ENCODE measurements at places on chromosomes 6 and 20.
A peak's percentile ranks its signal among the peaks of the same experiment; 100 is the strongest.

GRCh38 chr6:144248476-144249301 is 36.4 kb upstream of the UTRN start:
- DNase-seq = no peak

DNA sequence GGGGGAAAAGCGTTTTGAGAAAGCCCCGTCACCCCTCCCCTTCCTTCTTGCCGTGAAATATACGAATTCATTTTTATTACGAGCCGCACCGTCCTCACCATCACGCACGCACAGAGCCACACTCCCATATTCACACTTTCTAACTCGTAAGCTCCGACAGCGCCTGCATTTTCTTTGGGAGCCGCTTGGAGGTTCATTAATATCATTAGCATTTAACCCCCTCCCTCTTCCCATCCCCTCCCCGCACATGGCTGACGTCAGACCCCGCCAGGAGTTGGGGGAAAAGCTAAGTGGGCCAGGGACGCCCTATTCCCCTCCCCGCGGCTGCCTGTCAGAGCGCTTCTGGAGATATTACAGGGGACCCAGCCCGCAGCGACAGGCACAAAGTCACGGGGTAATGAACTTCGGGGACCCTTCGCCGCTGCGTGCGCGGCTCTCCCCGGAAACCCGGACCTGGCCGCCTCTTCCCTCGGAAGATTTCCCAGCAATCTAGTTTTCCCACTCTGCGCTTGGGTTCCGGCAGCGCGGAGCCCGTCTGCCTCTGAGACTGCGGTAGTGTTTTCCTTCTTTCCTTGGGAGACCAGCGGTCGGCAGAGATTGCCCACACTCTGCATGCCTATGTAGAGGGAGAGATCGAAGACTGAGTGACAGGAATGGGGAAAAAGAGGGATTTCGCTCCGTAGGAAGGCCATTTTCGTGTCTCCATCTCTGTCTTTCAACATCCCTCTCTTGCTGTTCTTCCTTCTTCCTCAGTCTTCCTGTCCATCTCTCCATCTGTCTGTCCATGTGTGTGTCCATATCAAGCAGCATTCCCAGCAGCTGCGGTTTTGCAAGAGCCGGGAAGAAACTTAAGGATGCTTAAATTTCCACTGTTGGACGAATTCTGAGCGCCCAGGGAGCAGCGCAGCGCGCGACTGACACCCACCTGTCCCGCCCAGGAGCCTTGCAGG is at the start of gene NR2E1:
TSS of gene NR2E1 (plus strand) at position 309 of the 950 bp plus-strand sequence. CDS start 744 bp downstream, outside the sequence.
- DNase-seq = no peak

- peak; percentile 76 for DNase-seq
Measured at GRCh38 chr6:36340618-36341454, 4.1 kb upstream of the BNIP5 start.

DNA sequence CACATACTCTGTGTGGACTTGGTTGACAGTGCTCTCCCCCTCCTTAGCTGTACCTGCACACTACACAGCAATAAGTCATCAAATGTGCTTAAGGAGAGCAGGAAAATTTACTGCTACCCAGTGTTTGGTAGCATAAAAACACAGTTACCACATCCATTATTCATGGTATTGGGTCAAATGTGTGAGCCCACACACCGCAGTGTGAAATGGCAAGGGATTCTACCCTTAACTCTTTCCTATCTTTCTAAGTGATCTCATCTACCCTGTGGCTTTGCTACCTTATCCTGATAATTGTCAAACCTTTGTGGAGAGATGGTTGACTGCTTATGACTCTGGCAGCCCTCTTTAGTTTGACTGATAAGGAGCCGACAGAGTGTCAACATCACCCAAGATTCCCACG is 47.6 kb downstream of the STX11 start:
- DNase-seq = no peak

DNA sequence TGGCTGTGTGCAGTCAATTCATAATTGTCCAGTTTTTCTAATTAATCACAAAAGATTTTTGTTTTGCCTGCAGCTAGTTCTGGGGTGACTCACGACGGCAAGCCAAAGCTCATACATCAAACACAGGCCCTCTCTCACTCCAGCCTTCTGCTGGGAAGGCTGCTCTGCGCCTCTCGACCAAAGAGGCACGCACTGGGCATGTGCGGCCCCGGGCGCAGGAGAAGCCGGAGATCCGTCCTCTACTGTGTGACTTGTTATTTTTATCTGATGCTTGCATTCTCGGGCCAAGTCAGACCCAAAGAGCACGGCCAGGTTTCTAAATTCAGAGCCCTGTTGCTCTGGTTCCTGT is 98.5 kb downstream of the TFAP2A start:
- DNase-seq = no peak

- no peak for DNase-seq
Measured at GRCh38 chr20:61634376-61635145, 382.5 kb downstream of the CDH4 start.

DNA sequence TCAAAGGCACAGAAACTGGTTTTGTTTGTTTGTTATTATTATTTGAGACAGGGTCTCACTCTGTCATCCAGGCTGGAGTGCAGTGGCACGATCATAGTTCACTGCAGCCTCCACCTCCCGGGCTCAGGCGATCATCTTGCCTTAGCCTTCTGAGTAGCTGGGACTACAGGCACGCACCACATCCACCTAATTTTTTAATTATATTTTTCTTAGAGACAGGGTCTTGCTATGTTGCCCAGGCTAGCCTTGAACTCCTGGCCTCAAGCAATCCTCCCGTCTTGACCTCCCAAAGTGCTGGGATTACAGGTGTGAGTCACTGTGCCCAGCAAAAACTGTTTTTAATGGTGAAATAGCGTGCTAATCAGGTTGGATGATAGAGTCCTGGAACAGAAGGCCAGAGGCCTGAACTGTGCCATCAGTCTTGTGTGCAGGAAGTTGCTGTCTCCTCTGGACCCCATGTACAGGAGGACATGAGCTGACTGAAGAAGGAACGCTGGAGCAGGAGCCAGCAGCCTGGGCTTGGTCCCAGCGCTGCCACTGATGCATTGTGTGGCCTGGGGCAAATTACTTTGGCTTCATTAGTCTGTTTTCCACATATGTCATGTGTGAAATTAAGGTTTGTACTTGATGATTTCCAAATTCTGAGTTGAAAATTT is 4.9 kb downstream of the TM9SF4 start:
- DNase-seq = no peak

- peak; percentile 86 for DNase-seq
Measured at GRCh38 chr20:47360297-47361056, 4.0 kb upstream of the ZMYND8 start.

DNA sequence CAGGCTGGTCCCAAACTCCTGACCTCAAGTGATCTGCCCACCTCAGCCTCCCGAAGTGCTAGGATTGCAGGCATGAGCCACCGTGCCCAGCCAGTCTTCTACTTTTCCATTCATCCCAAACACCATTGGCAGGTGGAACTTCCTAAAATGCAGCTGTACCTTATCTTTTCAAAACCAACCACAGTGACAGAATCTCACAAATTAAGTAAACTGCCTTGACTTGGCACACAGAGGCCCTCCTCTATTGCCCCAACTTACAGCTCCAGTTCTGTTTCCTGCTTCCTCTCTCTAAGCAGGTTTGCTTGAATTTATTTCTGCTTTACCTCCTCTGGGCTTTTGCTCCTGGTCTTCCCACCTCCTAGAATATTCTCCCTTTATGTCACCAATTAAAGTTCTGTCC is 7.6 kb downstream of the MYB start:
- no peak for DNase-seq

DNA sequence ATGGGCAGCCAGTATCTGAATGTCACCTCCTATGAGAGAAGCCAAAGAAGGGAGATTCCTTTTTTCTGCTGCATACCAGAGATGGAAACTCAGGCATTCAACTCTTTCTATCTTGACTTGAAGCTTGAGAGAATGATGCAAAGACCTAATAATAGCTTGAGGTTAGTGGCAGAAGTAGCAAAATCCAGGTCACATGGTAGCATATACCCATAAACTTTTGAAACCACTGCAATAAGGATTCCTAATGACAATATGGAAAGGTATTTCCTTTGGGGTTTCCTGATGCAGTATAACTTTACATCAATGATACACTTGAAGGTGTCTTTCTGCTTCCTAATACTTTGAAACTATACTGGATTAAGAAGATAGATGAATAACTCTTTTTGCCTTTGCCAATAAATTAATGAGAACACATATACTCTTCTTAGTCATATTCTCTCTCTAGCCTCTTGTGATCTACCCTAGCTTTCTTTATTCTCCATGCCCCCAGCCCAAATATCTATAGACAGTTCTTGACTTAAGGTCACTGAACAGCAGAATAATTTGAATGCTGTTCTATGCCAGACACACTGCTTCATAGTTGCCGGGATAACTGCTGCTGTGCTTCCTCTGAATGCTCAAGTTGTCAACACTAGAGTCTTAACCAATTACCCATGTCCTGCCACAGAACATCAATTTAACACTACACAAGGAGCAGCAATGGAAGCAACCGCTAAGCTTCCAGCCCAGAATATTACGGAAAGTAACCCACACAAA is 155.5 kb upstream of the SIM1 start:
- DNase-seq = no peak

GRCh38 chr20:31751126-31751525 is 12.0 kb downstream of the TPX2 start:
- DNase-seq = peak; percentile 37

DNA sequence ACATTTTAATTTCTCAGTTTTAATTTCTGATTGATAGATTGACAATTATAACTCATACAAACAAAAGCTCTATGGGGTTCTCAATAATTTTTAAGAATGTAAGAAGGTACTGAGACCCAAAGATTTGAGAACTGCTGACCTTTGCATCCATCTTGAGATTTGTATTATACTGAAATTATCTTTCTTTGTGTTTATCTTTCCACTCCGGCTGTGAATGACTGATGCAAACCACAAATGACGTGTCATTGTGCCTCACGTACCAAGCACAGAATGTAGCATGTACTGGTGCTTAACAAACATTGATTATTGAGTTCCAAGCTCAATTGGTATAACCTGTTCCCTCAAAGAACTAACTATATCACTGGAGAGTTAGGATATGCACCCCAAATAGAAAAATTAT is 152.1 kb upstream of the SMLR1 start:
- DNase-seq = no peak

DNA sequence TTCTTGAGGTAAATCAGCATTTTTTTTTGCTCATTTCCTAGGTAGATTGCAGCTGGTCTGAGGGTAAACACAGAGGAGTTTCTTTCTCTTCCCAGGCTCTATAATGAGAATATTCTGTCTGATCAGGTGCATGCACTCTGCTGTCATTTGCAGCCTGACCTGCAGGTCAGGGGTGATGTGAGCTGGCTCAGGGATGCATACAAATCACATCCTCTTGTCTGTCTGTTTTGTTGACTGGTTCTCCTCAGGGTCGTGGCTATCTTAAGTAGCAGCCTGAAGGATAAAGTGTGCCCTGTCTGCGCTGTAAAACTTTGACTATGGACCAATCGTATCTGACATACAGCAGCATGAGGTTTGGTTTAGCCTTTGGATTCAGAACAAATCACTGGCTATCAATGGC is 183.4 kb upstream of the POU3F2 start:
- no peak for DNase-seq

DNA sequence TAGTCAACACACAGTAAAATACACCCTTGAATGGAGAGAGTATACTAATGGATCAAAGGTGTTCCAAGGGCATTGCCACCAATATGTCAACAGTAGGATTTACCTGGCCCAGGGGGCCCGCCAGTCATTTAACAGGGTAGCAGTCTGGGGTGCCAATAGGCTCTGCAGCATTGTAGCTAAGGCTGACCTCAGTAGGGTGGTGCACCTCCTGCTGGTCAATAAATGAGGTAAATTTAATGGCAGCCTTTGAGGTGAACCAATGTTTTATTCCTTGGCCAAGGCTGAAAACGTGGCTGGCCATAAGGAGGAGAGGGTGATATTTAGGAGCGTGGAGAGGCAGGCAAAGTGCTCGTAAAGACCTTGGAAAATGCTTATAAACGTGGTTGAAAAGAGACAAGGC is 147.2 kb downstream of the RPS12 start:
- DNase-seq = no peak

DNA sequence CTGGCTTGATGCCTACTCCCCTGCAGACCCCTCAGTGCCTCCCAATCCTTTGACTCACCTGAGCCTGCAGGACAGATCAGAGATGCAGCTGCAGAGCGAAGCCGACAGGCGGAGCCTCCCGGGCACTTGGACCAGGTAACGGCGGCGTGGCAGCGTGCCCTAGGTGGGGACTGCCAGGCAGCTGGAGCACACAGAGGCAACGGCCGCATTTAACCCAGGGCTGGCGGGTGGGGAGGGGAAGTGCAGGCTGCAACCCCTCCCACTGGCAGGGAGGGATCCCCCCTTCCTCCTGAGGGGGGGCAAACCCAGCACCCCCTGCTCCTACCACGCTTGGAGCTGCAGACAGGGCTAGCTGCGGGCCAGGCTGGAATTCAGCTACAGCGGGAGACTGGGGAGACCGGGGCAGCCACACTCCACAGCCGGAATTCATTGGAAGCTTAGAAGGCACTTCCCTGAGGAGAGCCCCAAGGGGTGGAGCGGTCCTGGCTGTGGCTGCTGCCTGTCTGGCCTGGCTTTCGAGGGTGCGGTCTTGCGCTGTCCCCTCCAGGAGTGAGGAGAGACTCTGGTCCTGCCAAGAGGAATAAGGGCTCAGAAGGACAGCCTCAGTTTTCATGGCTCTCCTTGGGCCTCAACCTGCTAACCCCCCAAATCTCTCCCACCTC is at the start of gene MATN4:
TSS of gene MATN4 (minus strand) at position 183 of the 662 bp plus-strand sequence. CDS start 2,717 bp downstream, outside the sequence.
- DNase-seq = peak; percentile 68

DNA sequence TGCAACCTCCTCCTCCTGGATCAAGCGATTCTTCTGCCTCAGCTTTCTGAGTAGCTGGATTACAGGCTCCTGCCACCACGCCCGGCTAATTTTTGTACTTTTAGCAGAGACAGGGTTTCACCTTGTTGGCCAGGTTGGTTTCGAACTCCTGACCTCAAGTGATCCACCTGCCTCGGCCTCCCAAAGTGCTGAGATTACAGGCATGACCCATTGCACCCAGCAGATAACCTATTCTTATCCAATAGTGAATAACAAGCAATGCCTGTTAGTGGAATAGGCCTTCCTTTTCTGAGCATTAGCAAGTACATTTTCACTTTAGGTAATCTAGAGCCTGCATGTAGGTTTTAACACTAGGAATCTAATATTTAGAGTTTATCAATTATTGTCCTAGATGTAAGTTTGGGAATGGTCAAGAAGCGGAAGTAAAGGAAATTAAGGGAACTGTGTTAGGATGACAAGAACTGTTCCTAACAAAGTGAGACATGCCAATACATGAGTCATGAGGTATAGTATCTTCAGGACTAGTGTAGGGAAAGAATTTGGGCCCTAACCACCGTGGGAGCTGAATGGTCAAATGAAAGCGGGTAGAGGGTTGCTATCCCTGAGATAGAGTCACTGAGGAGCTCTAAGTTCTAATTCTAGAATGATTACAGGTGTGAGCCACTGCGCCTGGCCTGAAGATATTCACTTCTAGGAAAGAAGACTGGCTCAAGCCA is 15.0 kb downstream of the BLTP3A start:
- DNase-seq = no peak

DNA sequence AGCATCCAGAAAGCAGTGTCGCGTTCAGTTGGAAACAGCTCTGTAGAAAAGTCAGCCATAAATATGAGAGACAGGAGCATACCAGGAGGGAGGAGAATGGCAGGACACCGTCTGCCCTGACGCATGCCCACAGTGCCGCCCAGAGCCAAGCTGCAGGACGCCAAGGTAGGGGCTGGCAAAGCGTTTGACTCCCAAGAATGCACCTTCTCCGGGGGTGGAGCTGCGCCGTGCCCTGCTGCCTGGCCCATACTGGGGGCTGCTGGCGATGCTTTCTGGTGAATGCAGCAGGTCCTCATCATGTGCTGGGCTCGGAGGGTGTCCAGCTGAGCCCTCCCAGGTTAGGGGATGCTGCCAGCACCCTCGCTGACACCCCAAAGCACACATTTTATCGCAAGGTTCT is 349.8 kb downstream of the CDH4 start:
- no peak for DNase-seq

- DNase-seq = no peak
Measured at GRCh38 chr20:56574531-56575142, 41.6 kb downstream of the FAM209B start.
